Calu3 (cell line): ENCODE measurements at places on chromosomes 16 and 17. TPM values are rescaled to one million over a fixed set of nuclear protein-coding genes. Genes with fewer than 3 reads are reported as not detected.

Gene PITPNM3
- total RNA-seq = 10.3 and 10.7 TPM in 2 replicates

GRCh38 chr17:39026980-39027451 is 59.8 kb upstream of the FBXO47 start:
- peaks cover 10% of the 10 kb centered on the region for H3K36me3 ChIP-seq
- no peak overlapping the region for H3K27ac ChIP-seq
- peaks cover 70% of the 10 kb centered on the region for H3K27me3 ChIP-seq
- peak; percentile 83 for DNase-seq

GRCh38 chr17:973053-973452 is 6.5 kb downstream of the NXN start:
- H3K4me1 ChIP-seq = peaks cover 6% of the 10 kb centered on the region
- DNase-seq = peak; percentile 16
- no peak overlapping the region for H3K4me3 ChIP-seq
- H3K27me3 ChIP-seq = peaks cover 6% of the 10 kb centered on the region

- no peak overlapping the region for H3K27ac ChIP-seq
- no peaks in the 10 kb centered on the region for H3K36me3 ChIP-seq
- H3K4me3 ChIP-seq = no peak overlapping the region
- no peak for DNase-seq
Measured at GRCh38 chr16:54466233-54466632, 179.6 kb upstream of the IRX3 start.
